ENCODE measurements at places on chromosomes 7 and 10. TPM values are rescaled to one million over a fixed set of nuclear protein-coding genes. Genes with fewer than 3 reads are reported as not detected.

Gene RPA3
- 67.5 TPM for total RNA-seq

Gene EGR2
- 0.13 TPM for total RNA-seq

Gene FAM149B1
- 16.2 TPM for total RNA-seq

Gene FZD8
- total RNA-seq = 4.2 TPM

Gene AKR1C3
- total RNA-seq = 33.5 TPM

Gene EPDR1
- total RNA-seq = 99.6 TPM

Gene SYT15B
- under 0.01 TPM for total RNA-seq

Gene C10orf105
- not detected for total RNA-seq

Gene FEZF1
- not detected for total RNA-seq

Gene IL6
- not detected for total RNA-seq

Gene PAPOLB
- 0.13 TPM for total RNA-seq

Gene LIPK
- 0.17 TPM for total RNA-seq

Gene PRLHR
- not detected for total RNA-seq

Gene ZSWIM8
- 57.6 TPM for total RNA-seq

Gene SRRT
- total RNA-seq = 121 TPM

Gene GRM8
- 0.11 TPM for total RNA-seq

Gene PTPN20
- not detected for total RNA-seq

Gene SGCE
- total RNA-seq = 92.1 TPM

Gene ADAM12
- 16.6 TPM for total RNA-seq

Gene PPP1R9A
- total RNA-seq = 0.51 TPM

Gene ZPBP
- total RNA-seq = not detected

Gene SPDYE3
- total RNA-seq = not detected

Gene UPK3BL2
- total RNA-seq = 4.3 TPM

Gene SPRN
- total RNA-seq = 0.29 TPM

Gene ERVW-1
- not detected for total RNA-seq

Gene PDIA4
- 304 TPM for total RNA-seq

Gene DHX32
- total RNA-seq = 38.7 TPM

Gene ARHGAP19
- 10.3 TPM for total RNA-seq

Gene MINPP1
- 45.0 TPM for total RNA-seq

Gene AOAH
- not detected for total RNA-seq

Gene OR6V1
- not detected for total RNA-seq

Gene HOXA9
- total RNA-seq = 8.7 TPM
